ENCODE measurements at places on chromosomes 4 and X. TPM values are rescaled to one million over a fixed set of nuclear protein-coding genes. Genes with fewer than 3 reads are reported as not detected.

DNA sequence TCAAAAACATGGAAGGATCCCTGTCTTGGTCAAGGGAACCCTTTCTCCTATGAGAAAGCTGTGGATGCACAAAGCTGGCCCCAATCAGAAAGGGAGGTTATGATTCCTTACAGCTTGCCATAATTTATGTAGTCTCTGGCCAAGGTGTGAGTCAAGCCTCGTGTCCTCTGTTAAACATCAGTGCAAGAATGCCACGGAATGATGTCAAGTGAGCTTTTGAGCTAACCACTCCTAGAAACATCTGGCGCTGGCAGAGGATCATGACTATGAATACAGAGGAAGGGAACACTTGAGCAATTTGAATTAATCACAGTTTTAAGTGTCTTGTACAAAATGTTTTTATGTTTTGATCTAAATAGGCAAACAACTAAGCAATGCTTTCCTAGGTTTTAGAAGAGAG is 51.5 kb upstream of the RAP2C start:
- H3K4me3 ChIP-seq: no peak overlapping the region
- DNase-seq: no peak
- H3K27ac ChIP-seq: no peak overlapping the region
- no peaks in the 10 kb centered on the region for H3K4me1 ChIP-seq

- H3K36me3 ChIP-seq: no peaks in the 10 kb centered on the region
- H3K27me3 ChIP-seq: no peaks in the 10 kb centered on the region
- no peak for DNase-seq
Observed at GRCh38 chrX:139828033-139828432, 104.8 kb downstream of the ATP11C start.

VCX3B gene
- total RNA-seq: not detected

DNA sequence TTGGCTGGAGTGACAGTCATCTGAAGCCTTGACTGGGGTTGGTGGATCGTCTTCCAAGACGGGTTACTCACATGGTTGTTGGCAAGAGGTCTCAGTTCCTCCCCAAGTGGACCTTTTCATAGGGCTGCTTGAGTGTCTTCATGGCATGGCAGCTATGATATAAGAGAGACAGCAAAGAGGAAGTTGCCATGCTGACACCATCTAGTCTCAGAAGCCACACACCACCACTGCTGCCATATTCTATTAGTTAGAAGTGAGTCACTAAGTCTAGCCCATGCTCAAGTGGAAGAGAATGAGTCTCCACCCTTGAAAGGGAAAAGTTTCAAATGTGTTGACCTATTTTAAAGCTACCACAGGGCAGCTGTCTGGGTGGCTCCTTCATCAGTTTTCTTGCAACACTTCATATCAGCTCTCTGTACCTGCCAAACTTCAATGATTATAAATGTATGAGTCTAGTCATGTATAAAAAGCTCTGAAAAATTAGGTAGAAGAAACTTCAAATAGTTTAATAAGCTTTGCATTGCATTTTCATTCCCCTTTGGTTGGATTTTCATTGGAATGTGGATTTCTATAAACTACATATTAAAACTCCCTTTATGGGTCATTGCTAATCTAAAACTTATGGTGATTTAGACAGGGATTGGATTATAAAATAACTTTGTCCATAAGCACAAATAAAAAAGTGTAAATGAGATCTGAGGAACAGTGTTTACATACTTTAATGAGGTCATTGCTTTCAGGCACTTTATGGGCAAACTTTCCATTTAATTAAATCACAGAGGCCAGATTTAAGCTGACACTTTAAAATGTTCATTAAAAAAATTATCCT is 68.0 kb upstream of the ATXN3L start:
- no peak overlapping the region for H3K27ac ChIP-seq
- peaks cover 14% of the 10 kb centered on the region for H3K4me1 ChIP-seq
- no peak for DNase-seq
- H3K36me3 ChIP-seq: no peaks in the 10 kb centered on the region
- H3K4me3 ChIP-seq: no peak overlapping the region
- H3K27me3 ChIP-seq: no peaks in the 10 kb centered on the region

CPZ gene
- total RNA-seq: not detected

RAB9B gene
- total RNA-seq: 1.5 TPM

DNA sequence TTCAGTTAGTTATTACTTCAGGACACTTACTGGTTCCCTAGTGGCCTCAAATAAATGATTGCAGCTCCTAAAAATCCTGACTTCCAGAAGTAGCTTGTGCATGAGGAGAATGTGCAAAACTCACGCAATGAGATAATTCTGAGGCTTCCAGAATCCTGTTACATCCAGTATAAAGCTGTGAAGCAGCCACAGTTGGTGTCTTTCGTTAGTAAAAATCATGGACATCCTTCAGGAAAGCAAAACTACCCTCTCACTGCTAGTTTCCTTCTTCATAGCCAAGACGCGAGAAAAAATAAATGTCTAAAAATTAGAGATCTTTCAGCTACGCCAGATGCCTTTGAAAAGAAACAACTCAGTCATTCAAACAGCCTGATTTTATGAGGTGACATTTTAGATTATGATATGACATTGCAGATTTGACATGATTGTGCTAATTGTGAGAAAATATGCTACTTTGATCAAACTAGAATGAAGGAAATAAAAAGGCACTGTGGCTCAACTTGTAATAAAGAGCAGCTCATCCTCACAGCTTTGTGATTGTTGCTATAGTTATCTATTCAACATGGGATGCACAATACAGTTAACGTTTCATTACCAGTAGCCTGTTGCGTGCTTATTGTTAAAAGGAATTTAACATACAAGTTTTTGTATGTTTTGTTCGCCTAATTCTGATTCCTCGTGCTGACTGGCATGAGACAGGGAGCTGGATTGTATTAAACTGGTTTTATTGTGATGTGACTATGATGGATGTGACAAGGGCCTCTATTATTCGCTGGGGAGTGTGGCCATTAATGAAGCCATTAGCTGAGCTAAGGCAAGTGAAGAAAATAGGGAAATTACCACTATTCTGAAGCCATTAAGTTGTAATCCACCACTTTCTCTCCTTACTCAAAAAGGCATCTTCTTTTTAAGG is 40.5 kb downstream of the AFF2 start:
- no peaks in the 10 kb centered on the region for H3K27me3 ChIP-seq
- no peaks in the 10 kb centered on the region for H3K36me3 ChIP-seq
- no peak overlapping the region for H3K4me3 ChIP-seq
- no peak overlapping the region for H3K27ac ChIP-seq
- H3K4me1 ChIP-seq: no peaks in the 10 kb centered on the region

AADAT gene
- 13.8 TPM for total RNA-seq

DNA sequence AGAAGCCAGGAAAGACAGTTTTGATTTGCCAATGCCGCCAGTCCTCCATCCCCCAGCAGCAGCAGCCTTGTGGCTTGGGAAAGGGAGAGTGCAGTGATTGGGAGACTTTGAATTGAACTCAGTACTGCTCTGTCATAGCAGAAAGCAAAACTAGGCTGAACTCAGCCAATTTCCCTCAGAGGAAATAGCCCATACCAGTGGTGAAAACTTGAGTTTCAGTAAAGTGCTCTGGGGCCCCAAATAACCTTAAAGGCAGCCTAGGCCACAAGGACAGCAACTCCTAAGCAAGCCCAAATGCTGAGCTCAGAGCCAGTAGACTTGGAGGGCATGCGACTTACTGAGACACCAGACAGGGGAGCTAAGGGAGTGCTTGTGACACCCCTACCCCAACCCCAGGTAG is 2.0 kb upstream of the PROM1 start:
- H3K4me3 ChIP-seq: no peak overlapping the region
- peaks cover 18% of the 10 kb centered on the region for H3K4me1 ChIP-seq
- no peak overlapping the region for H3K27ac ChIP-seq
- peaks cover 18% of the 10 kb centered on the region for H3K27me3 ChIP-seq

- H3K4me1 ChIP-seq: no peaks in the 10 kb centered on the region
- no peaks in the 10 kb centered on the region for H3K27me3 ChIP-seq
- DNase-seq: no peak
- no peaks in the 10 kb centered on the region for H3K36me3 ChIP-seq
- H3K4me3 ChIP-seq: no peak overlapping the region
- H3K27ac ChIP-seq: no peak overlapping the region
Observed at GRCh38 chr4:115607311-115607710, 493.9 kb upstream of the NDST4 start.

- H3K36me3 ChIP-seq: no peaks in the 10 kb centered on the region
- no peak overlapping the region for H3K4me3 ChIP-seq
- no peaks in the 10 kb centered on the region for H3K27me3 ChIP-seq
- DNase-seq: no peak
Observed at GRCh38 chr4:43776371-43776770, 672.2 kb downstream of the KCTD8 start.

SYTL4 gene
- total RNA-seq: 16.0 TPM

THOC2 gene
- 107 TPM for total RNA-seq

SSX2B gene
- total RNA-seq: not detected

- no peaks in the 10 kb centered on the region for H3K36me3 ChIP-seq
- no peak overlapping the region for H3K4me3 ChIP-seq
- H3K27ac ChIP-seq: no peak overlapping the region
- no peaks in the 10 kb centered on the region for H3K4me1 ChIP-seq
- DNase-seq: no peak
- no peaks in the 10 kb centered on the region for H3K27me3 ChIP-seq
Observed at GRCh38 chr4:175807547-175807946, 4.5 kb downstream of the GPM6A start.

- no peak for DNase-seq
- no peaks in the 10 kb centered on the region for H3K27me3 ChIP-seq
- no peak overlapping the region for H3K27ac ChIP-seq
Observed at GRCh38 chr4:165364452-165365080, 14.2 kb upstream of the CPE start.

- H3K27me3 ChIP-seq: no peaks in the 10 kb centered on the region
- H3K27ac ChIP-seq: no peak overlapping the region
- no peaks in the 10 kb centered on the region for H3K4me1 ChIP-seq
- no peak for DNase-seq
- no peak overlapping the region for H3K4me3 ChIP-seq
- H3K36me3 ChIP-seq: no peaks in the 10 kb centered on the region
Observed at GRCh38 chr4:30696191-30696590, 24.0 kb upstream of the PCDH7 start.

TENM3 gene
- 5.9 TPM for total RNA-seq

- no peaks in the 10 kb centered on the region for H3K36me3 ChIP-seq
- DNase-seq: no peak
Observed at GRCh38 chr4:47741200-47741599, 96.7 kb downstream of the CORIN start.

- peaks cover 30% of the 10 kb centered on the region for H3K27me3 ChIP-seq
- no peaks in the 10 kb centered on the region for H3K36me3 ChIP-seq
- H3K27ac ChIP-seq: no peak overlapping the region
- no peak for DNase-seq
- H3K4me1 ChIP-seq: no peaks in the 10 kb centered on the region
Observed at GRCh38 chrX:69374569-69374968, 129.6 kb upstream of the NALF2 start.

TLR8 gene
- total RNA-seq: not detected

Data from Calu3 (cell line).